ENCODE measurements at places on chromosomes 16 and 17. TPM values are rescaled to one million over a fixed set of nuclear protein-coding genes. Genes with fewer than 3 reads are reported as not detected.

DNA sequence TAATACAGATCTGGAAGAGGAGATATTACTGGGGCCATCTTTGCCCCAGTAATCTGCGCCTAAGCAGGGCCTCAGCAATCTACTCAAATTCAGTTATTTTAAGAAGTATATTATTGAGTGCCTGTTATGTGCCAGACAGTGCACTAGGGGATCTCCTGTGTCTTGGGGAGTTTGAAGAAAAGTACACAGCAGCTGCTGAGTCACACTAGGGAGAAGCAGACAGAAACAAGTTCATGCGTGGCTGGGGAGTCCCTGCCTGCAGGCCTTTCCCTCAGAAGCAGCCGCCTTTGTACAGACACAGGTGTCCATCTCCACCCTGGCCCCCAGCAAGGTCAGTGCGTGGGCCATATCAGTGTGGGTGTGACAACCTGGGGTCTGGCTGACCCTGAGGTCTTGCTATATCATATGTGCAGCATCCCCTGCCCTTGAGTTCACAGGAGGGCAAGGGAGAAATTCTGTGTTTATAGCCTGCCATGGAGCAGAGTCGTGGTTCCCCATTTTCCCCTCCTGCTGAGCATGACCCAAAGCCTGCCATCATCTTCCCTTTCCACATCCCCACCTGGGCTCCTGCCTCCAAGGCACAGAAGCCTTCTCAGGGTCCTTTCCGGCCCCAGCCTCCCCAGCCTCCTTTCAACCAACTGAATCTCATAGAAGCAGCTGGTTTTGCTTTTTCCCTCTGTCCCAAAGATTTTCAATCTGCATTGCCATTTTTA is 229.9 kb upstream of the SDK2 start:
- DNase-seq = no peak

DNA sequence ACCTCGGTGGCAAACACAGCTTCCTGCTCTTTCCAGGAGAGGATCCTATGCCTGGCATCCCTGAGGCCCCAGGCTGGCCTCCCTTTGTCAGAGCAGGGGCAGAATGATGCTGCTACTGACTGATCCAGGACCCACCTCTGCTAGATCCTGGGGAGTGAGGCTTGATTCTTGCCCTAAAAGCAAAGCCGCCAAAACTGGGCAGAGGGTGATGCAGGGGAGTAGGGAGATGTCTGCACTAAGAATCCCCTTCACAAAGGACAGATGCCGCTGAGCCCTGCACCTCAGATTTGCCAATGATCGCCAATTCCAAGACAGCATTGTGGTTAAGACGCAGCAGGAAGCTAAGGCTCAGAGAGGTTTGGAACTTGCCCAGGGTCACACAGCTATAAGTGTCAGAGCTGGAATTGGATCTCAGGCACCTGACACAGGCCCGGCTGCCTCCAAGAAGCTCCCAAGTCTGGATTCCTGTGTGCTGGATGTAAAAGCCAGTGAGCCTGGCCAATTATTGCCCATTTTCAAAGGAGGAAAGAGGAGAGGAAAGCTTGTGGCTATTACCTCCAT is 60.7 kb upstream of the TNRC6C start:
- DNase-seq = no peak

- DNase-seq = no peak
These were observed 236.7 kb upstream of the TOX3 start for GRCh38 chr16:52783616-52784015.

GRCh38 chr16:54072237-54072636 is 214.3 kb downstream of the IRX3 start:
- no peak for DNase-seq

- no peak for DNase-seq
These were observed 407.6 kb upstream of the PSMD7 start for GRCh38 chr16:73888840-73889490.

DNA sequence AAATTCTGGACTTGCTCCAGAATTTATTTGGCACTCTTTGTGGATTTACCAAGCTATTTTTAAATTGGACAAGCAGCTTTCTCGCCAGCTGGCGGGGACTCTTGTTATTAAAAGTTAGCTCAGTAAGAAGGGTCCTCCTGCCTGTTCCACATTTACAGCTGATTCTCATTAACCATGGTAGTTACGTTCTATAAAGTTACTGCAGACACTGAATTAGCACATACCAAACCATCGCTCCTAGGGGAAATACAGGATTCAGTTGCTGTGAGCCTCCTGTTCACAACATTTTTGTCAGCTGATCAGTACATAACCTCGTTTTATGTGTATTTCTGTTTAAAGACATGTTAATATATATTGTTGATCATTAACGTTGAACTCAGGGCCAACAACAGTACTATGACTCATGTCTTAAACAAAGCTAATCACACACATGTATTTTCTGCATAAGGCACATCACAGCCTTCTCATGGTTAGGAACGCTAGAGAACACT is 4.2 kb downstream of the LDAF1 start:
- no peak for DNase-seq

GRCh38 chr17:50488880-50489279 is 10.2 kb downstream of the RSAD1 start:
- DNase-seq = no peak

- DNase-seq = no peak
These were observed 13.9 kb upstream of the GLIS2 start for GRCh38 chr16:4301968-4302367.

The BICDL2 gene
- 0.71 TPM for total RNA-seq

The SNX20 gene
- 35.2 TPM for total RNA-seq

The SLC35G6 gene
- total RNA-seq = not detected

The ZNF750 gene
- total RNA-seq = not detected
